ENCODE measurements at places on chromosomes 1 and 21.

GRCh38 chr21:45541221-45542039, 810 bp downstream of the SLC19A1 start:
- DNase-seq, result peak; percentile 33

DNA sequence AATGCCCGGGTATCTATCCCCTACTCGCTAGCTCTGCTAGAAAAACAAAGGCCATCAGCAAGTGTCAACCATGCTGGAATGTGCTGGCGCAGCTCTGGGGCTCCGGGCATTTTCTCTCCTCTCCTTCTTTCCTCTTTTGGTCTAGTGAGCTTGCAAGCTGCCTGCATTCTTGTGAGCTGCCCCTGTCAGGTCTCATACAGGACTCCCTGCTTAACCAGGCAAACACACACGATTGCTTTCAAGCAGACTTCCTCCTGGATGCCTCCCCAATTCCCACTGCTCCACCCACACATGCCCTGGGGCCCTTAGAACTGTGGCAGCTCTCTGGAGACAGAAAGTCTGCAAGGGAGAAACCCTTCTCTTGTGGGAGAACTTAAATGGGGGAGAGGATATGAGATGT, 35.7 kb upstream of the SUCO start:
- peak; percentile 11 for DNase-seq

- no peak for DNase-seq
These were observed 406 bp downstream of the PUSL1 start for GRCh38 chr1:1308756-1309250.

DNA sequence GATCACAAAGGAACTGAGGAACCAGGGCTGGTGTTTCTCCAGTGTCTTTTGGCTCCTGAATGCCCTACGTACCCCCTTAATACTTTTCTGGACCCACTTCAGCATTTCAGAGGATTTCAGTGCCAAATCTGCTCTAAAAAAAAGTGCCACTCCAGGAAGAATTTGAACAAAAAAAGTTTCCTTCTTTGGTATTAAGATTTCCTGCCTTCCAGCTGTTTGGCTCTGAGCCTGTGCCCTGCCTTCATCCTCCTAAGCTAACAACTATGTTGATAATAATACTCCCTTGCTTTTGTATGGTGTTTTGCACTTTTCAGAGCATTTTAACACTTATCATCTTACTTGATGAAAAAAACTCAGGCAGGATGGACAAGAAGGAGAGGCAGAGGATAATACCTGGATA, 11.0 kb upstream of the RIMS3 start:
- DNase-seq, result no peak

- DNase-seq, result no peak
These were observed 82.2 kb upstream of the SOD1 start for GRCh38 chr21:31577271-31577670.

- DNase-seq, result no peak
These were observed 36.4 kb downstream of the EPHA2 start for GRCh38 chr1:16119504-16119903.

DNA sequence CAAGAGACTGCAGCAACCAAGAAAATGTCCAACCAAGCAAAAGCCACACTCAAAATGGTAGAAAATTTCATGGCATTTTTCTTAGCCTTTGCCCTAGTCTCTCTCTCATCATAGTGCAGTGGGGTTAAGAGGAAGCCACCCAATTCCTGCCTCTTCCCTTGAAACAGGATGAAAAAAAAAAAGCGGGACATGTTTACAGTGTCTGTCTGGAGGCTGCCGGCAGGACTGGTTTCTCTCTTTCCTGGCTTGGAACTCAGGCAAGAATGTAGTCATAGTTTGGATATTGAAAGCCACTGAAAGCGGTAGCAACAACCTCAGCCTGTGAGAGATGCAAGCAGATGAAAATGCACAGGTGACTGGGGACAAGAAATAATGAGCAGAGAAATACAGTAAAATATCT, 13.3 kb upstream of the TNFSF18 start:
- DNase-seq, result peak; percentile 66

- peak; percentile 4 for DNase-seq
These were observed 203.5 kb upstream of the ZNHIT6 start for GRCh38 chr1:85911742-85912141.

- no peak for DNase-seq
These were observed 21.1 kb upstream of the SUMO3 start for GRCh38 chr21:44838951-44839350.

DNA sequence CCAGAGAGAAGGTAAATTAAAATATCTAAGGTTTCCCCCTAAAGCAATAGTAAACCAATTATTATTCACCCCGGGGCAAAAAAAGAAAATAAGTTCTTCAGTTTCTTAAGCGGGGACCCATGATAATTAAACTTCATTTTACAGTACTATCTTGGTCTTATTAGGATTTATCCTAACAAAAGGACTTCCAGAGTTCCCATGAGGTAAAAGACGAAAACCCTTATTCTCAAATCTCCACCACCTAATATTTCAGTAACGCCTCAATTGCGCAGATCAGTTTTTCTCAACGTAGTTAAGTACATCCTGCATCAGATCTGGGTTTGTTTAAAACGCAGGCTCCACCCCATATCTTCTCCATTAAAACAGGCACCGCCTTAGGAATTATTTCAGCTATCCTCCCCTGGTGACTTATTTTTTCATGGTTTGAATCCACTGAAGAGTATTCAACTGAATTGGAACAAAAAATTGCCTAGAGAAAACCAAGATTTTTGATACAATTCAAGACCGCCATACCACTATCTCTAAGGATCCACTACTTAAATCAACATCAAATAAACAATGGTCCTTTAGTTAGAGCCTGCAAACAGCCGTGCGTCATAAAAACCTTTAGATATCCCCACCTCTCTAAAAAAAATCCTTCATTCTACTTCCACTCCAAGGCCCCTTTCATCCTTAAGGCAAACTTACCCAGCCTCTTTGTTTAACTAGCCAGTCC, 1.7 kb downstream of the MCL1 start:
- peak; percentile 43 for DNase-seq

- no peak for DNase-seq
These were observed 45.7 kb upstream of the DEPDC1 start for GRCh38 chr1:68542586-68542985.

- DNase-seq, result no peak
These were observed 45.2 kb downstream of the CHD5 start for GRCh38 chr1:6134741-6135510.

DNA sequence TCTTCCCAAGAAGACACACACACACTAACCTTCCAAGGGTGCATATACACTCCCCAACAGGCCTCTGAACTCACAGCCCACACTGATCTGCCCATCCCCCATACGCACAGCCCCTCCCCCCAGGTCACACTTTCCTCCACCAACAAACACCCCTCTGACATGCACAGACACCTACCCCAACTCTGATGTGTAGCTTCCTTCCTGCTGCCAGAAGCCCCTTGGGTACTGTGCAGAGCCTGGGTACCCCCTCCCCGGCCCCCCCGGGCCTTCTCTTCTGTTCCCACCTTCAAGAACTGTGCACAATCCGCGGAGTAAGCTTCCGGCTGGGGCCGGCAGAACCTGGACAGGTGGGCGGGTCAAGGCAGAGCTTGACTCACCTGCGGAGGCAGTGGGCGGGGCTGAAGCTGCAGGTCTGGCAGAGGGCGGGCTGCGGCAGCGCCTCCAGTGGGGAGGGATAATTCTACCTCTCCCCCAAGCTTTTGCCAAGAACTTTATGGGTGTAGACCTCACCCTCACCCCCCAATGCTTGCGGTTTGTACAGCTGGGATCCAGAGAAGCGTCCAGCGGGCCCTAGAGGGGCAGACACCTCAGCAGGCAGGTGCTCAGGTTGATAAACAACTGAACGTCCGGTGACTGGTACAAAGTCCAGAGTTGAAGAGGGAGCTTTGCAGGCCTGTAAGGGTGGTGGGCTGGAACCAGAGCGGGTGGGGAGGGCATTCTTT, at the start of gene C1orf210:
C1orf210 (minus strand) TSS at position 313 of the 722 bp plus-strand sequence. CDS start 2,311 bp downstream, outside the sequence.
- DNase-seq, result no peak

DNA sequence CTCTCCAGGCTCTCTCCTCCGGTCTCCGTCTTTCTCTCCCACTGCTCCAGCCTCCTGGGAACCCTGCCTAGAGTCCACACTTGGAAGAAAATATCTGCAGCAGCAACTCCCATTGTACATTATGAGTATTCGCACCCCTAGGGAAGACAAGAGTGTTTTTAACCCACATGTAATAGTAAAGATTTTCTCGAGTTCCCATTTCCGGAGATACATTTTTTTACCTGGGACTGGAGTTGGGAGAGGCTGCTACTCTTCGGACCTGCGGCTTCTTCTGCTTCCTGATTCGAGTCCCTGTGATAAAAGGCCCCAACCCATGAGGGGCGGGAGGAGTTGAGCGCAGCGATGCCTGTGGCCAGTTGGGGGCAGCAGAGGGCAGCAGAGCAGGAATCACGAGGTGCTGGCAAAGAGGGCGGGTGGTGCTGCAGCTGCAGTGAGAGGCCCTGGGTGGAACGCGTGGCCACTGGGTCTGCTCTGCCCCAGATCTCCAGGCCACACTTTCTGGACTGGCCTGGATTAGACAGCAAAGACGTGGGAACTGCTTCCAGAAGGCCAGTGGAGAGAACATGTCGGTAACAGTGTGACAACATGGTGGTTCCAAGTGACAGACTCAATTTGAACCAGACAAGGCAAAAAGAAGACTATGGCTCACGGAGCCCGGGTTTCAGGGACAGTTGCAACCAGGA, 221.0 kb upstream of the CSF3R start:
- DNase-seq, result peak; percentile 49

DNA sequence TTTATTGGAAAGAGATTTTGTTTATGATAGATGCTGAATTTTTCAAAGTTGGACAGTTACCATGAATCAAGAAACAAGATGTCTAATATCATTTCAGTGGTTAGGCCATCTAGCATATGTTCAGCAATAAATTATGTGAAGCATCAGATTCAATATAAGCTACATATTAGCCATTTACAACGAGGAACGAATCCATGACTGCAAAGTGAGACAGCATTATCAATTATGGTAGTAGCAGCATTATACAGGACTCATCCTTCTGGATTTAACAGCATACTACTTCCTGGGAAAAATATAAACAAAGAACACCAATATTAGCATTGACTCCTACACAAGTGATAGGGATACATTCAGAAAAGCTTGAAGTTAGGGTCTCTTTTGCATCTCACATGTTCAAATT, 59.1 kb downstream of the LRRC53 start:
- DNase-seq, result no peak

- DNase-seq, result no peak
These were observed 13.4 kb downstream of the A3GALT2 start for GRCh38 chr1:33307494-33307864.

- no peak for DNase-seq
These were observed 4.4 kb downstream of the CHTOP start for GRCh38 chr1:153638261-153638660.

- no peak for DNase-seq
These were observed 62.3 kb upstream of the ETV3 start for GRCh38 chr1:157200451-157200850.

DNA sequence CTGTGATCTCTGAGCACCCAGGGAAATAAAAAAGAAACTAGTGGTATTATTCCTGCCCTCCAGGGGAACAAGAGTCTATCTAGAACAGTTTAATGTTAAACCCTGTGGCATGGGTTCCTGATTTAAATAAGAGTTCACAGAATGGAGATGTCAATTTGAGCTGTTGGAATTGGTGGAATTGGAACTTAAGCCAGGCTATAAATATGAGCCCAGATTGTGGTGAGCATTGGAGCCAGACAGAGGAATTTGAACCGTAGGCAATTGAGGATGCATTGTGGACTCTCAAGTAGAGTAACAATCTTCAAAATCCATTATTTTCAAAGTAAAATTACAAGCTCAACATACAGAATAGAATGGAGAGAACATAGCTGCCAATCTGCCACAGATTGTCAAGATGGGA, 98.2 kb downstream of the NEK7 start:
- DNase-seq, result no peak

DNA sequence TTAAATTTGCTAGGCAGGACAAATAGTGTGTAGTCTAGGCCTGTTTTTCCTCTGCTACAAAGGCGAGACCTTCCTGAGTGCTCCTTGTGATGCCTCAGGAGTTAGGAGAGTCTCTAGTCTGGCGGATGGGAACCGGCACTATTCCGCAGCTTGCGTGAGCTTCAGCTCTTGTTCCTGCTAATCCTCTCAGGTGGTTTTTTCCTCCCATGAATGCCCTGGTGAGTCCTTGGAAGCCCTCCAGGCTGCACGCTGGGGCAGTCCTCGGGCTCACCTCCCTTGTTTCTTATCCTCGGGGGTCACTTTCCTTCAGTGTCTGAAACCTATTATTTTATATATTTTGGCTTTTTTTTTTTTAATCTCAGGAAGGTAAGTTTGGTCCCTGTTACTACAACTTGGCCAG, 28.2 kb downstream of the UTS2 start:
- no peak for DNase-seq

DNA sequence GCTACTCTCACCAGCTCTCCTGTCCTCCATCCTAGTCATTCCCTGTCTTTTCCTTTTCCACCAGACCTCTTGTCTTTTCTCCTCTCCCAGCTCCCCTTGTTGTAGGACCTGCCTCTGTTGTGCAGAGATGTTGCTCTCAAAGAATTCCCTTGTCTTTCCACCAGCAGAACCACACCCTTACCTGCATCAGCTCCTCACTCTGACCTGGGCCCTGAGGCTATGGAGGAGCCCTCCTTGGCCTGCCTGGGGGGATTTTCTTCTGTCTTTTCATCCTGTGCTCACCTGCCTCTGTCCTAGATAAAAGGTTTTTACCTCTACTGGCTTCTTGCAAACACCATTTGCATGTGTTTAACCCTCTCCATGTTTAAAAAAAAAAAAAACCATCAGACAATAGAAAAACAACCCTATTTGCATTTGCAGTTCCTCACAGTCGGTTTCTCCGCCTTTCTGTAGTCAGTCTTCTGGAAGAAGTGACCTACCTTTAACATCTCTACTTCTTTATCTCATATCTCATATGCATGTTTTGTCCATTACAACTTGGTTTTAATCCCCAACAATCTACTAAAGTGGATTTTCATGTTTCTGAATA, 12.1 kb downstream of the FCRL5 start:
- DNase-seq, result no peak

DNA sequence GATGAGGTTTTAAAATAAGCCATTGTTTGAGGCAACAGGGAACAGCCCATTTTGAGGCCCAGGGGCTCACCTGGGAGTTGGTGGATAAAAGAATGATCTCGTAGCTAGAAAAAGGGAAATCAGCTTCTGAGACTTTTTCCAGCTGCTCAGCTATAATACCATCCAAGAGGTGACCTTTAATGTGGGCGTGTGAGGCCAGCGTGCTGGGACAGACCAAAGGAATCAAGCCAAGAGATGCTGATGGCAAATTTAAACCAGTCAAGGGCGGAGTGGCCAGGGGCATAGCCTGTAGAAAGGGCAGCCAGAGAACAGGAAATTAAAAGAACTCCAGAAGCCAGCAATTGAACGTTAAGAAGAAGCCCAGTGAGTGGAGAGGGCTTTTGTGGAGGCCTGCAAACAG, 132.6 kb downstream of the IER5 start:
- no peak for DNase-seq

DNA sequence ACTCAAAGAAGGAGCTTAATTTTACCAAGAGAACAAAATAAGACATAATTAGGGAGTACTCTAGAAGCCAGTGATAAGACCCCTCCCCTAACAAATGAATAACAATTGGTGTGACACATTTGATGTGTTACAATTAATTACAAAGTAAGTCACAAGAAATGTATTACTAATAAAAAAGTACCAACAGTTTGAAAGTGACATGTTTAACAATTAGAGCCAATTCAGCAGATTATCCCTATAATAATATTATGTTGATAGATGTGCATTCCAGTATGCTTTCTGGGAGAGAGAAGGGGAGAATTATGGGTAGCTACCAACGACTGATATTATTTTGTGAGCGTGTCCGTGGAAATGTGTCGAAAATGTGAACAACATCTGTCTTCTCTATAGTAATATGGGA, 19.1 kb downstream of the CTSK start:
- no peak for DNase-seq

Data from IMR-90 (cell line).